ENCODE measurements at places on chromosomes 7 and 10.

- DNase-seq: no peak
These were observed 411.8 kb downstream of the ARL4A start for GRCh38 chr7:13099154-13099795.

DNA sequence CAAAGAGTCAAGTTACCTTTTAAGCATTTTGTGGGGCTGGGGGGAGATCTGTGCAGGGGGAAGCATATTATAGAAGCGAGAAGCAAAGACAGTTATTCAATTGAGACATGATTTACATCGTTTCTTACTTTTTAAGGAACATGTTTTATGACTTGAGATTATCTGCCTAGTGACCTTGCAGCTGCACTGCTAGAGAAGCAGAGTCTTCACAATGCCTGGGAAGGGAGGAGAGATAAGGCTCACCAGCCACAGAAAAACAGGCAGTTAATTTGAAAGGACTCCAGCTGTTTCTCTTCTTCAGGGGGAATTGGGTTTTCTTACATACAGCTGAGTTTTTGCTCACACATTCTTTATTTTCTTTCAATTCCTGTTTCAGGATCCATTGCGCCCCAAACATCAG lies 31.0 kb downstream of the PHYH start:
- no peak for DNase-seq

GRCh38 chr7:132343199-132343598 lies 233.1 kb downstream of the PLXNA4 start:
- DNase-seq: no peak

- no peak for DNase-seq
These were observed 34.0 kb upstream of the CALN1 start for GRCh38 chr7:72446131-72446530.

DNA sequence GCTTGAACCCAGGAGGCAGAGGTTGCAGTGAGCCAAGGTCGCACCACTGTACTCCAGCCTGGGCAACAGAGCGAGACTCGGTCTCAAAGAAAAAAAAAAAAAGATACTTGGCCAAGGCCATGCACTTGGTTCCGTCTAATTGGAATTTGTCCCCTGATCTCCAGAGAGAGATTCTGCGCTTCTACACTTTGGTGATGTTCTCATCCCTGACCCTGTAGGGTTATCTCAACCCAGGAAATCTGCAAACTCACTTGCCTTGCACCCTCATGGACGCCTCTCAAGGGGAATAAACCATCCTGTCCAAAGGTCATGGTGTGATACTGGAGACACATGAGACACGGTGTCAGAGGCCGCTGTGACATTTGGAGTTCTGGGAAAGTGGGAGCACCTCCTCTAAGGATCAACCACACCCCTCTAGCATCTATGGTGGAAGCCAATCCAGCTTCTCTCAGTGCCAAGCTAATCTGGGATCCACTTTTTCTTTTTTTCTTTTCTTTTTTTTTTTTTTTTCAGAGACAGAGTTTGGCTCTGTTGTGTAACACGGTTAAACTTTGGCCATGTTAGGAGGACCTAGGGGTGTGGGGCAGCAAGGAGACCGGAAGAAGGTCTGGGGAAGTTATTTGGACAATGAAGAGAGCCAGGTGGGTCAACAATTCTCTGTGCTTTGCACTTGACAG lies 7.8 kb upstream of the POR start:
- no peak for DNase-seq

- DNase-seq: no peak
These were observed 109.1 kb downstream of the SRPK2 start for GRCh38 chr7:105279688-105280007.

Measured in GDM1 (cell line).